A549 treated with GW870086 at 1 μM for 4 hours (cell line): ENCODE measurements at places on chromosomes 7 and 10. TPM values are rescaled to one million over a fixed set of nuclear protein-coding genes. Genes with fewer than 3 reads are reported as not detected.

The LEP gene
- total RNA-seq: not detected in 5 replicates

The TMEM229A gene
- total RNA-seq: not detected in 5 replicates

The PAPOLB gene
- not detected in 5 replicates for total RNA-seq

The GPR15LG gene
- not detected in 5 replicates for total RNA-seq

The ATP6V0A4 gene
- total RNA-seq: 0.10 to 0.57 TPM (median 0.20 TPM) in 5 replicates

The CABCOCO1 gene
- 0.30 to 1.2 TPM (median 0.36 TPM) in 5 replicates for total RNA-seq

The ERVW-1 gene
- not detected in 5 replicates for total RNA-seq

The ALOX5 gene
- 0.17 to 0.56 TPM (median 0.31 TPM) in 5 replicates for total RNA-seq

The ZKSCAN1 gene
- total RNA-seq: 6.8 to 10.2 TPM (median 9.1 TPM) in 5 replicates

The MOSPD3 gene
- total RNA-seq: 18.2 to 22.7 TPM (median 20.0 TPM) in 5 replicates

The LMBR1 gene
- 21.5 to 29.3 TPM (median 26.6 TPM) in 5 replicates for total RNA-seq

The AOAH gene
- total RNA-seq: not detected in 5 replicates

The GLRX3 gene
- total RNA-seq: 196 to 224 TPM (median 217 TPM) in 5 replicates

The ASZ1 gene
- total RNA-seq: not detected in 5 replicates

The CBX3 gene
- 209 to 250 TPM (median 231 TPM) in 5 replicates for total RNA-seq

The LRRD1 gene
- total RNA-seq: not detected in 5 replicates

The SLC16A12 gene
- 0.19 to 0.78 TPM (median 0.32 TPM) in 5 replicates for total RNA-seq

The KNDC1 gene
- 0.61 to 2.0 TPM (median 1.1 TPM) in 5 replicates for total RNA-seq

The AMZ1 gene
- total RNA-seq: 0.02 to 0.05 TPM (median 0.03 TPM) in 3 of 5 replicates, not detected in the others

The CALML5 gene
- total RNA-seq: not detected in 5 replicates

The CLRN3 gene
- not detected in 5 replicates for total RNA-seq

The POLD2 gene
- 145 to 166 TPM (median 162 TPM) in 5 replicates for total RNA-seq

The SFTPD gene
- 0.09 to 0.26 TPM (median 0.22 TPM) in 4 of 5 replicates, not detected in the other for total RNA-seq

The ADO gene
- total RNA-seq: 15.6 to 22.6 TPM (median 22.3 TPM) in 5 replicates

The PI4K2A gene
- total RNA-seq: 20.2 to 23.4 TPM (median 22.6 TPM) in 5 replicates

The ITIH2 gene
- total RNA-seq: 0.23 to 0.42 TPM (median 0.31 TPM) in 5 replicates
